ENCODE measurements at places on chromosomes 3 and 15. TPM values are rescaled to one million over a fixed set of nuclear protein-coding genes. Genes with fewer than 3 reads are reported as not detected.

DNA sequence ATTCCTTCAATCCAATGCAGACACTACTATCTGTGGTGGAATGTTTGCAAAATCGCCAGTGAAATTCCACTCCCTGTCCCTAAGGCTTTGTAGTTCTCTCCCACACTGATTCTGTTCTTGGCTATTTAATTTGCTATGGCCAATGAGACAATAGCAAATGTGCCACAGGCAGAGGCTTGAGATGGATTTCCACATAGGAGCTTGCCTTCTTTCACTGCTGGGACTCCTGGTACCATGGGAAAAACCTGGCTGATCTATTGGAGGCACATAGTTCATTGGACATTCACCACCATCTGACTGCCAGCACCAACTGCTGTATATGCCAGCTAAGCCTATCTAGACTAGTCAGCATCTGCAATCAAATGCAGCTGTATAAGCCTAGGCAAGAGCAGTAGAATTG is 103.8 kb downstream of the NR1D2 start:
- ATAC-seq: peak; percentile 37

DNA sequence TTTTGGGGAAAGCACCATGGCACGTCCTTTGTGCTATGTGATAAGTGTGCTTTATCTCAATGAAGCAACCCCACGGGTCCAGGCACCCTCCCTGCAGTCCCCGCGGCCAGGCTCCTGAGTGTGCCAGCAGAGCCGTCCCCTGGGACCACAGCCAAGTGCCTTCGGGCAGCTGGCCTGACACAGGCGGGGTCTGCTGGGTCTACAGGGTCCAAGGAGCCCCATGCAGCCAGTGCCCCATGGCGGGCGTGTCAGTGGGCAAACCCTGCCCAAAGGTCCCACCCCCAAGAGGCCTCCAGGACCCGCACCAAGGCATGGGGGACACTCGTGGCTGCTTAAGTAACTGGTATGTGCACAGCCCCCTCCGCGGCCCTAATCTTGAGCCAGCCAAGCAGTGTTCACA is 35.3 kb downstream of the KLHL25 start:
- ATAC-seq: no peak

- peak; percentile 39 for ATAC-seq
Measured at GRCh38 chr3:15206662-15207576, 873 bp downstream of the CAPN7 start.

DNA sequence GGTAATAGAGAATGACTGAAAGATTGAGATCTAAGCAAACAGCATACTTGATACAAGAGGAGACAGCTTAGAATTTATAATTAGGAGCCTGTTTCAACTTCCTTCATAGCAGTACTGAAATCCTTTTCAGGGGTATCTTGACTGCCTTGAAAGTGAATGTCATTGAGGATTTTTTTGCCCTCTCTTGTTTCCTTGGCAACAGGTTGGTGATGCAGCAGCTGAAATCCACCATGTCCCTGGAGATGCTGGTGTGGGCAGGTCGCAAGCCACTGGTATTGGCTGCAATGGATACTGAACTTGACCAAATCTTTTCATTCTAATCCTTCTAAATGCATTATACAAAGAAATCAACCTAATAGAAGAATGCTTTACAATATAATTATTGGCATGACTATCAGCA is 59.3 kb upstream of the GAP43 start:
- ATAC-seq: no peak

- ATAC-seq: no peak
Measured at GRCh38 chr3:98743071-98743470, 20.1 kb upstream of the ST3GAL6 start.

DNA sequence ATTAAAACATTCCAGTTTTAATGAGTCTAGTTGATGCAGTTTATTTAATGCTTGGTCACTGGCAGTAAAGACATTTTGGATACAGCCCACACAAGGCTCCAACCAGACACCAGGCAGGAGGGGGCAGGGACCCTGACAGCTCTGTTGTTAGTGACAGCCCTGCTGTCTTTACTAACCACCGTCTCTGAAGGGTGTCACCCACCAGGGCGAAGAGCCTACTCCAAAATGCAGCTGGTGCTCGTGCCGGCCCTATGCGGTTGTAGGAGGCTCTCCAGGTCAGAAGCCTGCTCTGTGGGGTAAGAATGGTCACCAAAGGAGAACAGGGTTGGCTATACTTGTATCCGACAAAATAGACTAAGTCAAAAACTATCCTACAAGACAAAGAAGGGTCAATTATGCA is 132.2 kb downstream of the ATP10A start:
- no peak for ATAC-seq

DNA sequence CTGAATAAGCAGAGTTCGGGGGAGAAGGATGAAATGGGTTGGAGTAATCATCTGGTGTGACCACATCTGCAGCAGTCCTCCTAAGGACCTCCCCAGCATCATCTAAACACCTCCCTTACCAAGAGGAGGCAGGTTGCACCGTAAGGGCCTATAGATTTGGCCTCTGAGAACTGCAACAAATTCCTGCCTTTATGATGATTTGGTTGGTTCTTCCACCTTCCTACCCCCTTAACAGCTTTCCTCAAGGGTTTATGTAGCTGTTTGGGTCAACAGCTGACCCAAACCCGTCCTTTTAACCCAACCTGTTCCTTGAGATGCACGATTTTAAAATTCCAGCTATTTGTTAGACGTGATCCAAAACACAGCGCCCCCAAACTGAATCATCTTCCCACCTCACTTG is 58.2 kb downstream of the AAGAB start:
- no peak for ATAC-seq

DNA sequence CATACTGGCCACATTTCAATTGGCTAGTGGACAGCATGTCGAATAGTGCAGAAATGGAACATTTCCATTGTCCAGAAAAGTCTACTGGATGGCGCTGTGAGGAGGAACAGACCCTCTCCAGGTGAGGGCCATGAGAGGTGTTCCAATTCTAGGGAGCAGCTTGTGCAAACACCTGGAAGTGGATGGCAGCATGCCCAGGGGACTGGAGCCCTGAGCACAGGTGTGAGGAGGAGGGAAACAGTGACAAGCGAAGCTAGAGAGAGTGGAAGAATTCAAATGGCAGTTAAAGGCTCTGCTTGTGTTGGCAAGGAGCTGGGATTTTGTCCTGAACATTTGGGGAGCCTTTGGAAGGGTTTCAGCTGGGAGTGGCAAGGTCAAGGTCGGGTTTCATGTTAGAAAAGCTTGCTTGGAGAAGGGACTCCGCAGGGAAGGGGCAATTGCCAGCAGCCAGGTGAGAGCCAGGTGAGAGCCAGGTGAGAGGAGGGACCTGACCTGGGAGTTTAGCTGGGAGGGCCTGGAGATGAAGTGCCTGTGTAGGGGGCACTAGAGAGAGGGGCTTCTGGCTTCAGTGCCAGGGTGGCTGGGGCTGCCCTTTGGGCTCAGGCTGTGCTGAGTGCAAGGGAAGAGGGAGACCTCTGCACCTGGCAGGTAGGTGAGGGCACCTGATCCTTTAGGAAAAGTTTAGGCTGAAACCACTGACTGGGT is 93.8 kb downstream of the LINGO1 start:
- no peak for ATAC-seq

DNA sequence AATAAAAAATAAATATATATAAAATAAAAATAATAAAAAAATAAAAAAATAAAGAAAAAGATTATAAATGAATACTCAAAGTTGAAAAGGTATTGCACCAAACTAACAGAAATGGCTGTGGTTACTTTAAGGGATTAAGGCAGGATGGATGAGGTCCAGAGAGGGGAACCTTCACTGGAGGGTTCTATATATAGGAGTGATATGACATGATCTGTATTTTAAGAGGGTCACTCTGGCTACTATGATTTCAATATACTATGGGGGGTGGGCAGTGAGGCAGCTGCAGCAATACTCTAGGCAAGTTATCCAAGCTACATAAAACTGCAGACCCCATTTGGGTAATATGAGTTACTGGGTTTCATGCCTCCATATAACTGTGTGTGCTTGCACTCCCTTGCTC is 24.6 kb downstream of the ACAD11 start:
- no peak for ATAC-seq

Gene PCOLCE2
- total RNA-seq: 62.7 TPM

Gene CAMP
- total RNA-seq: not detected

Gene PRR20G
- total RNA-seq: not detected

Gene EOMES
- total RNA-seq: 0.15 TPM
